ENCODE measurements at places on chromosomes 1 and 21.

GRCh38 chr1:217617126-217617525 is 13.8 kb downstream of the GPATCH2 start:
- no peak for DNase-seq

DNA sequence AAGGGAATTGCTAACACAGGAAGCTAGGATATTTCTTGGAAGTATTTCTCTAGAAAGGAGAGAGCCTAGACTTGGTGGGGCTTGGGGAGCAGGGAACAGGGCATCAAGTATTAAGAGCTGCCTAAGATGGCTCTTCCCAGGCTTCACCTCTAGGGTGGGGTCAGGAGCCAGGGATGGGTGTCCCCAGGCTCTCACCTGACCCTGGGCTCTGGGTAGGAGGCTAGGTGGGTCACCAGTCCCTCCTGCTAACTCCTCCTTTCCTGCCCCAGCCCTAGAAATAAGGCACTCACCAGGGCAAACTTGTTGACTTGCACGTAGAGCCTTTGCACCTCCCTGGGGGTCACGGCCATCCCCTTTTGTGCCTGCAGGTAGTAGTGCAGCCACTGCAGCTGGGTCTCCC is 15.0 kb downstream of the ETNK2 start:
- DNase-seq = no peak

GRCh38 chr1:54460861-54461387 is 54.7 kb upstream of the SSBP3 start:
- DNase-seq = no peak

- DNase-seq = no peak
These were observed 1.7 kb downstream of the TFAP2E start for GRCh38 chr1:35574655-35575415.

- no peak for DNase-seq
These were observed 198.1 kb upstream of the KIAA0040 start for GRCh38 chr1:175390522-175391254.

DNA sequence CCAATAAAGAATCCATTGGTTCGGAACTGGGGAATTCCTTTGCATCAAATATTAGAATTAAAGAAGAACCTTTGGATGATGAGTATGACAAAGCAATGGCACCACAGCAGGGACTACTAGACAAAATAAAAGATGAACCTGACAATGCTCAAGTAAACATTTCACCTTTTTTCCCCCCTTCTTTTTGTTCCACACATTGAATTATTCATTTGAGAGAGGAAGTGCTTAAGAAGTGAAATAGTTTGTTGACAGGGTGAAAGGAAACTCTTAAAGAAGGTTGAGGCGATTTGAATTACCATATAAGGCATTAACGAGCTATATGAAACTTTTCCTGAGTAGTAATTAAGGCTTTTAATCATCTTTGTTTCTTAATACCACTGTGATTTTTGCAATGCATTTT is 93.1 kb downstream of the ZMYM4 start:
- DNase-seq = no peak

DNA sequence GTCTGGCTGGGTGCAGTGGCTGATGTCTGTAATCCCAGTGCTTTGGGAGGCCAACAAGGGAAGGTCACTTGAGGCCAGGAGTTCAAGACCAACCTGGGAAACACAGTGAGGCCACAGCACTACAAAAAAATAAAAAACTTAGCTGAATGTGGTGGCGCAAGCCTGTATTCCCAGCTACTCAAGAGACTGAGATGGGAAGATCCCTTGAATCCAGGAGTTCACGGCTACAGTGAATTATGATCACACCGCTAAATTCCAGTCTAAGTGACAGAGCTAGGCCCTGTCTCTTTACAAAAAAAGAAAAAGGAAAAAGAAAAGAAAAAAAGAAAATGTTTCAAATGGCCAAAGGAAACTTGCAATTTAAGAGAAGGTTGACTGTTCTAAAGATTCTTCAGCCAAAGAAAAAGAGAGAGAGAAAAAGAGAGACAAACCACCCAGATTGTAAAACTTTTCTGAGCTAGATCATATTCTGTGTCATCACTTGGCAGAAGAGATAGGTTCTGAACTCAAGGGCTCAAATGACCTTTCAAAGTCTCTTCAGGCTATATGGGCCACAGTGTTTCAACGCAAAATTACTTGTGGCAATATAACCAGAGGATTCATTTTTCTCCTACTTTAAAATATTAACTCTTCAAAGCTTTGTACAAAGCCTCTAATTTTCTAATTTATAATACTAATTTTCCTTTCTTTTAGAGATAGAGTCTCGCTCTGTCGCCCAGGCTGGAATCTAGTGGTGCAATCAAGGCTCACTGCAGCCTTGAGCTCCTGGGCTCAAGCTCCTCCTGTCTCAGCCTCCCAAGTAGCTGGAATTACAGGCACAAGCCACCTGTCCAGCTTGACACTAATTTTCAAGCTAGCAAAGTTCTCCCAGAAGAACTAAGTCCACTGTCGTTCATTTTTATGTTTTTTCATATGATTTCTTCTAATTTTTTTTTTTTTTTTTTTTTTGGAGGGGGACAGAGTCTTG is 20.5 kb downstream of the ARID4B start:
- no peak for DNase-seq

- DNase-seq = no peak
These were observed 8.6 kb downstream of the ACOT7 start for GRCh38 chr1:6384962-6385361.

GRCh38 chr1:170261669-170262068 is 115.9 kb downstream of the NTMT2 start:
- no peak for DNase-seq

DNA sequence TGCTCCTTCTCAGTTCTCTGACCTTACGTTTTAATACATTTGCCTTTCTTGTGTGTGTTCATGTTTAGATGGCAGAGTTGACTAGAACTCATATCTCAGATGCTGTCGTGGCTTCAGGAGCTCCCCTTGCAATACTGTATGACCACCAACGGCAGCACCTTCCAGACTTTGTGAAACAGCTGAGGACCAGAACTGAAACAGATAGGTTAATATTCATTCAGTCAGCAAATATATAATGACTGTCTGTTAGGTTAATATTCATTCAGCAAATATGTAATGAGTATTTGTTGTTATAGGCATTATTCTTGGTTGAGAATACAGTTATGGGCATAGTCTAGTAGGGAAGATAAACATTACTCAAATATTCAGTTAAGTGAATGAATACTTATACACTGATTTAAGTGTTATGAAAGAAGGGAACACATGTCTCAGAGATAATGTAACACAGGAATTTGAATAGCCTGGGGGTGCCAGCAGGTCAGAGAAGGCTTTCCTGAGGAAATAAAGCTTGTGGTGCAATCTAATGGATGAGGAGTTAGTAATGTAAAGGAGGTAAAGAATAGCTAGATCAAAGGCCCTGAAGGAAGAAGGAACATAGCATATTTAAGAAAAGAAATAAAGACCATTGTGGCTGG is 88.5 kb downstream of the CEP350 start:
- DNase-seq = no peak

GRCh38 chr1:52455686-52456085 is 51.3 kb downstream of the PRPF38A start:
- DNase-seq = no peak

- no peak for DNase-seq
These were observed 355.8 kb downstream of the AMY1C start for GRCh38 chr1:104105465-104105864.

DNA sequence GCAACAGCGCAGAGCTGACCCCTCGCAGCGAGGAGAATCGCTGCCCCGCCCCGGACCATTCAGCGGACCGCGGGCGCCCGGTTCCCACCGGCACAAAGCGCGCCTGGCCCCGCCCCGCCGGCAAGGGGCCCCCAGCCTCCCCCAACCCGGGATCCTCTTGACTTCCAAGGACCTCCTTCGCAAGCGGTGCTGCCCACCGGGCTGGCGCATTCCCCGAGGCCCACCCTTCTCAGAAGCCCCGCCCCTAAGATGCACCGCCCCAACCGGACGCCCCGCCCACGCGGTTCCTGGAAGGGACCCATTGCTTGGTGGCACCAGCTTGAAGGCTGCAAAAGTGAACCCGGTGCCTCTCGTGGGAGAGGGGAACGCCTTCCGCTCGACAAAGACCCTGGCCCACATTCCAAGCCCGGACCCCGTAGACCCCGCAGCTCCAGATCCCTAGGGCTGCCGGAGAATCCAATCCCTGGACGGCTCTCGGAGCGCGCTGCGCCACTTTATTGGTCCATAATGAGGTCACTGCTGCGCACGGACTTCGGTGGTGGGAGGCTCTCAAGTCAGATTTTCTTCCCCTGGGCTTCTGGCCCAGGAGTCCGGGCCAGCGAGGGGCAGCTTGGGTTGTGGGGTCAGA is 2.0 kb downstream of the HES3 start:
- DNase-seq = no peak

GRCh38 chr1:29876441-29876840 is 640.1 kb downstream of the PTPRU start:
- DNase-seq = no peak

DNA sequence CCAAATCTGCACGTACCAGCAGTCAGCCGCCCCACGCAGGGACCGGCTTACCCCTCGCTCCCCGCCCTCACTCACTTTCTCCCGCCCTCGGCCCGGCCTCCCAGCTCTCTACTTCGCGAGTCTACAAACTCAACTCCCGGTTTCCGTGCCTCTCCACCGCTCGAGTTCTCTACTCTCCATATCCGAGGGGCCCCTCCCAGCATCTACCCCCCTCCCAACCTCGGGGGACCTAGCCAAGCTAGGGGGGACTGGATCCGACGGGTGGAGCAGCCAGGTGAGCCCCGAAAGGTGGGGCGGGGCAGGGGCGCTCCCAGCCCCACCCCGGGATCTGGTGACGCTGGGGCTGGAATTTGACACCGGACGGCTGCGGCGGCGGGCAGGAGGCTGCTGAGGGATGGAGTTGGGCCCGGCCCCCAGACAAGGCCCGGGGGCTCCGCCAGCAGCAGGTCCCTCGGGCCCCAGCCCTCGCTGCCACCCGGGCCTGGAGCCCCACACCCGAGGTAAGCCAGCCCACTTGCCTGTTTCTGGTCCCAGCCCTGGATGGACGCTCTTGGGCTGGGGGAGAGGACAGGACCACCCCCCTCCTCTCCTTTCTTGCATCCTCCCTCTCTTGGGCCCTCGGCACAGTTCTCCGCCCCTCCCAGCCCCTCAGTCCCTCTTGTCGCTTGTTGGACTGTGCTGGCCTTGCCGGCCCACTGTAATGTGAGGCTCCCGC is at the start of gene ARTN:
Gene ARTN, plus strand, starts transcription at position 416 of the 715 bp plus-strand sequence. CDS start 1,856 bp downstream, outside the sequence.
- no peak for DNase-seq

DNA sequence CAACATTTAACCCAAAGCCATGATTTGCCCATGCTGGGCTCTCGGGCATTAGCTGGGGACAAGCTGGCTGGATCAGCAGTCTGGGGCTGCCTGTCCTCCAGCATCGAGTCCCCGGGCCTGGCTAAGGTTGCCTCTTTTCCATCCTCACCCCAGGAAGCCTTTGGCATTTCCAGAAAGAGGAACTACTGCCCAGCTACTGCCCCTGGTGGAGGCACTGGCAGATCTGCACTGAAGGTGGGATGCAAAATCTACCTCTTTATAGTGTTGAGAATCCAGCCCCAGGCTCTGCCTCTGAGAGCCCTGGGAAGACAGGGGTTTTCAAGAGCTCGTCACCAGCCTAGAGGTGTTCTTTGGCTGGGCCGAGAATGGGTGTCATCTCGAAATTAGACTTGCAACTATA is 635.9 kb downstream of the MATN1 start:
- no peak for DNase-seq

- DNase-seq = no peak
These were observed 207.2 kb downstream of the PTGER3 start for GRCh38 chr1:70840260-70840953.

GRCh38 chr1:63326106-63326472 is 3.7 kb downstream of the FOXD3 start:
- no peak for DNase-seq

GRCh38 chr1:214008791-214009422 is 21.1 kb downstream of the PROX1 start:
- no peak for DNase-seq

DNA sequence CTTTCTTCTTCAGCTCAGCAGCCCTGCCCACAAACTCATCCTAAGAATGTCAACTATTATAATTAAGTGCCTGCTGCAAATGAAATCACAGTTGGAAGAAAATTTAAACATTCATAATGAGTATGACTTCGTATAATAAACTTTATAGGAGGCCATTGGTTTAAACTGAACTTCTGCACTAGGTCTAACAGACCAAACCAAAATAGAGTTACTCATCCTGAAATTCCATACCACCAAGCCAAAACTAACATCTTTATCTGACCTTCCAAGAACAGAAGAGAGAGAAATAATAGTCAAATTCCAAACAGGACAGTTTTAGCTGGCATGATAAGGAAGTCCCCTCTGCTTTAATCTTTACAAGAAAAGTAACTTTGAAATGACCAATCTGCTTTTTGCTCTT is 472.4 kb upstream of the PRMT6 start:
- DNase-seq = no peak

- DNase-seq = no peak
These were observed 58.7 kb downstream of the XCL2 start for GRCh38 chr1:168485048-168485447.

- no peak for DNase-seq
These were observed 13.8 kb downstream of the UBE4B start for GRCh38 chr1:10046356-10047085.

Data from stimulated activated CD8-positive, alpha-beta memory T cell treated with anti-CD3 and anti-CD28 coated beads, Interleukin-7, amount 100 ng/mL, for 4 hours (primary cell).